Upper lobe of right lung (tissue), 1 donor: ENCODE measurements at places on chromosomes 6 and 20. TPM values are rescaled to one million over a fixed set of nuclear protein-coding genes. Genes with fewer than 3 reads are reported as not detected.

DNA sequence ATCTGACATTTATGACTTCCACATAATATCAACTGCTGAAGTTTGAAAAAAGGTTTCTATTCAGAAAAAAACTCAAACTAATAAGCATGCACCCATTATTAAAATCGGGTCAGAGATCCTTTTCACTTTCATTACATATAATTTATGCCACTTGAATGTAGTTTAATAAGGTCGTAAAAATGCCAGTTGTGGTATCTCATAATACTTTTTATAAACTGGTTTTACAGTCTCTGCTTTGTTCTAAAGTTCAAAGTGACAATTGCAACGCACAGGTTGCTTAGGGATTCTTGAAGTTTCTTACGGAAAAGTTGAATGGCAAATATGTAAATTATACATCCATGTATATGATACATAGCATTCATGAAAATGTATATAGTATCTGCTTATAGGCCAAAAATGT lies 229.4 kb upstream of the CEP162 start:
- H3K36me3 ChIP-seq = no peaks in the 10 kb centered on the region
- H3K4me1 ChIP-seq = no peaks in the 10 kb centered on the region
- no peak overlapping the region for H3K4me3 ChIP-seq
- H3K27ac ChIP-seq = no peak overlapping the region

The GPR6 gene
- total RNA-seq = not detected

DNA sequence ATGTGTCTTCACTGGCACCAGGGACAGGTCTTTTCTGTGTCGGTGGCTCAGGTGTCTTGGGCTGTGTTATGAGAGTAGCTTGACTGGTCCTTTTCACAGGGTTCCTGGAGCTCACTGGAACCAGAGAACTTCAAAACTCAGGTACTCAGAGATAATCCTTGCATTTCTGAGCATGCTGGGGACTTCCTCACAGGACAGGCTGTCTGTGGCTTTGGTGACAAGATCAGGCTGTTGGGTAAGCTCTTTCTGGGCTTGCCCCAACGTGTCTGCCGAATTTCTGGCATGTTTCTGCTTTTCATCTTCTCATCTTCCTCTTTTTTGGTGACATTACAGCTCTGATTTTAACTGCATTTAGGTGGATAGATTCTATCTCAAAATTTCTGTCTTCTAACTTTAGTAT lies 270.0 kb downstream of the CDH26 start:
- no peaks in the 10 kb centered on the region for H3K27me3 ChIP-seq
- H3K36me3 ChIP-seq = no peaks in the 10 kb centered on the region
- no peak overlapping the region for H3K27ac ChIP-seq
- H3K4me1 ChIP-seq = no peaks in the 10 kb centered on the region

- H3K27me3 ChIP-seq = no peaks in the 10 kb centered on the region
- no peak for DNase-seq
- no peak overlapping the region for H3K27ac ChIP-seq
Measured at GRCh38 chr6:145087034-145087433, 648.3 kb downstream of the EPM2A start.

DNA sequence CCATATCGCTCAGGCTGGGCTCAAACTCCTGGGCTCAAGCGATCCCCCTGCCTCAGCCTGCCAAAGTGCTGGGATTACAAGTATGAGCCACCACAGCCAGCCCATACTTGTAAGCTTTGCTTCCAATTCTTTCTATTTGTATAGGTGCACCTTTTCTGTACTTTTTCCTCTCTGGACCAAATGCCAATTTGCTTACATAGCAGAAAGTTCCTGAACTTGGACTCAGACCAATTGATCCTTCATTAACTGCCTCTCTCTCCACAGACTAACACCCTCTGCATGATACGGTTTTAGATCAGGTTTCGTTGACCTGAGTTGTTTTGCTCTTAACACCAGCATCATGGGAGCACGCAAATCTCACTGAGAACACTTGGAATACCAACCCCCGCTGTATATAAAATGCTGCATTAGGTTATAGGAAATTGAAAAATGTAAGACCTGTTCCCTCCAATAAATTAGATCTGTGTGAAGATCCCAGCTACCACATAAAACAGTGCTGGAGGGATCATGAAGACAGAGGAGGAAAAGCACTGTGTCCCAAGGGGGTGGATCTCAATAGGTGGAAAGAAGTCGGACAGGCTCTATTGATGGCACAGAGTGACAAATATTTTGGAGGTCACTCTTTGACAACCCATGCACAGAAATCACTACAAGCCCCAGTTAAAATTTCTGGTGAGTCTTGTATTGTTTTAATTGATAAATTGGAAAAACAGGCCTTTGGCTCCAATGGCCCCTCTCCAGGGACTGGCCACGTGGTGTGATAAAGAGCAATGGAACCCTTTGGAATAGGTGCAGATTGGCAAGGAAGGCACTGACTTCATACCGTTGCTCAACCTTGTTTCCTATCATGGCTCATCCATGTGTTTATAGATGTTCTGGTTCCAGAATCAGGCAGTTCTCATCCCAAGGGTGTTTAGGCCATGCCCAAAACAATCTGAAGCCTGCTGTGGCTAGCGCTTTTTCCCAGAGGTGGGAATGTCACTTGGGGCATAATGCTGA lies 51.2 kb downstream of the ISM1 start:
- H3K36me3 ChIP-seq = no peaks in the 10 kb centered on the region
- DNase-seq = no peak

DNA sequence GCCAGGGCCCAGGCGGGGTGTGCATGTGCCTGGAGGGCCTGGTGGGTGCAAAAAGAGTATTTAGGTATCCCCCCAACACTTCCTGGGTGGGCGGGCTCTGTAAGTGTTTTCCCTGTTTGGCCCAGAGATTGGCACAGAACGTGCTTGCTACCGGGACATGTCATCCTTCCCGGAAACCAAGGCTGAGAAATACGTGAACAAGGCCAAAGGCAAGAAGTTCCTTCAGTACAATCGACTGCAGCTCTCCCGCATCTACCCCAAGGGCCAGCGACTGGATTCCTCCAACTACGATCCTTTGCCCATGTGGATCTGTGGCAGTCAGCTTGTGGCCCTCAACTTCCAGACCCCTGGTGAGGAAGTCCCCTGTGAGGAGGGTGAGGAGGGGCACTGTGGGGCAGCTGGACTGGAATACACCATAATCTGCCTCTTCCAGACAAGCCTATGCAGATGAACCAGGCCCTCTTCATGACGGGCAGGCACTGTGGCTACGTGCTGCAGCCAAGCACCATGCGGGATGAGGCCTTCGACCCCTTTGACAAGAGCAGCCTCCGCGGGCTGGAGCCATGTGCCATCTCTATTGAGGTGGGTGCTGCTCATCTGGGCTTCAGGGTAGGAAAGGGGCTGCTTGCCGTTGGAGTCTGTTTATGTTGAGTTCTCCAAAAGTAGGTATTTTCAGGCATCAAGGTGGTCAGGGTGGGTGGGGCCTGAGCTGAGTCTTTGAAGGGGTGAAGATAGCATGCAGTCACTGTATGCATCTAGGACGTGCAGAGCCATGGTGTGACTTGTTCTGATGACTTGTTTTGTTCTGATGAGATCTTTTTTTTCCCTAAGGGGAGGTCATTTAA lies 35.2 kb downstream of the PLCG1 start:
- H3K27me3 ChIP-seq = no peaks in the 10 kb centered on the region
- H3K4me3 ChIP-seq = no peak overlapping the region
- H3K36me3 ChIP-seq = peaks cover 84% of the 10 kb centered on the region
- DNase-seq = peak; percentile 68

GRCh38 chr6:7432391-7433120 lies 42.9 kb downstream of the RIOK1 start:
- H3K36me3 ChIP-seq = no peaks in the 10 kb centered on the region
- no peaks in the 10 kb centered on the region for H3K27me3 ChIP-seq
- no peak overlapping the region for H3K27ac ChIP-seq
- H3K4me1 ChIP-seq = no peaks in the 10 kb centered on the region

- no peaks in the 10 kb centered on the region for H3K27me3 ChIP-seq
- peak; percentile 65 for DNase-seq
- no peaks in the 10 kb centered on the region for H3K36me3 ChIP-seq
- H3K4me1 ChIP-seq = peaks cover 15% of the 10 kb centered on the region
- peak overlapping the region; percentile 77 for H3K4me3 ChIP-seq
Measured at GRCh38 chr20:3406481-3407039, 909 bp downstream of the DNAAF9 start.

DNA sequence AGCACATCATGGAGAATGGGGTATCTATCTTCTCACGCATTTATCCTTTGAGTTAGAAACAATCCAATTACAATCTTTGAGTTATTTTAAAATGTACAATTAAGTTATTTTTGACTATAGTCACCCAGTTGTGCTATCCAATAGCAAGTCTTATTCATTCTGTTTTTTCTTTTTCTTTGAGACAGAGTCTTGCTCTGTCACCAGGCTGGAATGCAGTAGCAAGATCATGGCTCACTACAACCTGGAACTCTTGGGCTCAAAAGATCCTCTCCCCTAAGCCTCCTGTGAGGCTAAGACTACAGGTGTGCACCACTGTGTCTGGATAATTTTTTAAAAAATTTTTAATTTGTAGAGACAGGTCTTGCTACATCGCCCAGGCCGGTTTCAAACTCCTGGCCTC lies 201.5 kb upstream of the ZNF217 start:
- H3K27me3 ChIP-seq = no peaks in the 10 kb centered on the region
- DNase-seq = no peak
- H3K4me1 ChIP-seq = no peaks in the 10 kb centered on the region
- H3K27ac ChIP-seq = no peak overlapping the region
- no peak overlapping the region for H3K4me3 ChIP-seq

DNA sequence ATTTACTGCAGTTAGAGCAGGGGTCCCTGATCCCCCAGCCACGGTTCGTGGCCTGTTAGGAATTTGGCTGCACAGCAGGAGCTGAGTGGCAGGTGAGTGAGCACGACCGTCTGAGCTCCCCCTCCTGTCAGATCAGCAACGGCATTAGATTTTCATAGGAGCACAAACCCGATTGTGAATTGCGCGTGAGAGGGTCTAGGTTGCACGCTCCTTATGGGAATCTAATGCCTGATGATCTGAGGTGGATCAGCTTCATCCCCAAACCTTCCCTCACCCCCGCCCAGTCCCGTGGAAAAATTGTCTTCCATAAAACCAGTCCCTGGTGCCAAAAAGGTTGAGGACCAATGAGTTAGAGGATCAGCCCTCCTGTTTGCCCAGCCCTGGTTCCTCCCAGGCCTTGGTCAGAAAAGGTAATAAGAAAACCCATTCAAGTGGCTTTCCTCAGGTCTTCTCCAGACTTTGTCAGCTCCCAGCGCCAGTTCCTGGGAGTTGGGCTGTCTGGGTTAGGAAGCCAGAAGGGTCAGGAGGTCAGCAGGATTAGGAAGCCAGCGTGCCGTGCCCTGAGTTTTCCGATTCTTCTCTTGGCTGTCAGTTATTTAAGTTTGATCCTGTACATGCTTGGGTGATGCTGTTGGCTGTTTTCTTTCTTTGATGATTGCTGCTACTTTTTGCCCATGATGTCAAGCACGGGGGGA lies 139.9 kb upstream of the PMEPA1 start:
- no peak overlapping the region for H3K27ac ChIP-seq
- no peaks in the 10 kb centered on the region for H3K4me1 ChIP-seq
- H3K27me3 ChIP-seq = no peaks in the 10 kb centered on the region
- no peak for DNase-seq
- H3K36me3 ChIP-seq = no peaks in the 10 kb centered on the region
- no peak overlapping the region for H3K4me3 ChIP-seq

DNA sequence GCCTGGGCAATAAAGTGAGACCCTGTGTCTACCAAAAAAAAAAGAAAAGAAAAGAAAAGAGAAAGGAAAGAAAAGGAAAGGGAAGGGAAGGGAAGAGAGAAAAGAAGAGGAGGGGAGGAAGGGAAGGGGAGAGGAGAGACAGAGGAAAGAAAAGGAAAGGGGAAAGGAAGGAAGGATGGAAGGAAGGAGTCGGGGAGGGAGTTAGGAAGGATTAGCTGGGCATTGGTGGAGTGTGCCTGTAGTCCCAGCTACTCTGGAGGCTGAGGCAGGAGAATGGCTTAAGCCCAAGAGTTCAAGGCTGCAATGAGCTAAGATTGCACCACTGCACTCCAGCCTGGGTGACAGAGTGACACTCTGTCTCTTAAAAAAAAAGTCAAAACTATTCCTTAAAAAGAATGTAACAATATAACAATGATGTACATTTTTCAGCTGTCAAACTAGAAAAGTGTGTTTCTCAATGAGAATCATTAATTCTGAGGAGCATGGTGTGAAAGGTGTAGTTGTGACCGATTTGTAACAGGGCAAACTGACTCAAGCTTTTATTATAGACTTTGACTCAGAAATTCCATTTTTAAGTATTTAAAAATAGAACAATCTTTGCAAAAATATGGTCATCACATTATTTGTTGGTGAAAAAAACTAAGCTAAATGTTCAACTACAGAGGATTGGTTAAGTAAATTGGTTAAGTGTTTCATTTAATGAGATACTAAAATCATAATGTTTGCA lies 14.7 kb downstream of the SNRPB start:
- peaks cover 14% of the 10 kb centered on the region for H3K36me3 ChIP-seq
- DNase-seq = no peak
- H3K27ac ChIP-seq = no peak overlapping the region
- H3K27me3 ChIP-seq = no peaks in the 10 kb centered on the region
- H3K4me1 ChIP-seq = no peaks in the 10 kb centered on the region

The ADGRG6 gene
- total RNA-seq = 47.6 TPM

DNA sequence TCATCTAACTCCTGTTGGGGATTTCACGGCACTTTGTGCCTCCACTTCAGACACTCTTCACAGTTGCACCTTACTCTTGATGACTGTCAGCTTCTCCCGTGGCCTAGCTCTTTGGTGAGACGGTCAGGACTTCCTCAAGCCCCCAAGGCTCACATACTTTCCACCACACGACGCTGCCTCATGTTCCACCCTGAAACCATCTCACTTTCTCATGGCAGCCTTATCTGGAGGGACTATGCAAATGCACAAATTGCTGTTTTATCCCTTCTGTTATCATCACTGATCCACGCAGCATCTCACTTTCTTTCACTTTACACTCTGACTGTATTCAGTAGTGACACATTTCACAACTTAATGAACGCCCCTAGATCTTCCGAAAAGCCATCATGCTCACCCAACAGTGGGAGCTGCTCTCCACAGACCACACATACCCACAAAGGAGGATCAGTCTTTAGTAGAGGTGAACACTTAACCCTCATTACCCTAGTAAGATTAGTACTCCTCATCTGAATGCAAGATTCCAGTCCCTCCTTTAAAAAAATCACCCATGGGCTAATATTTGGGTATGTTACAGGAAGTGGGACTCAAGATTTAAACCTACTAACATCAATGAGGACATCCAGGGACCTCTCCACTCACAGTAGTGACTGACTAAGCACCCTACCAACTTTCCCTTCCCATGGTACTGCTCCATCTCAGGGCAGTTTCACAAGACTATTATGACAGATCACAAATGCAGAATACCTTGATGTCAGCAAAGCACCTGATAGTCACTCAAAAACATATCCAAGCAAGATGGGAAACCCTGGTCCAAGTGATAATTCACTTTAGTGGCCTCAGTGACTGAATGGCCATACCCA lies 35.4 kb downstream of the FYN start:
- H3K36me3 ChIP-seq = no peaks in the 10 kb centered on the region
- H3K4me1 ChIP-seq = peaks cover 24% of the 10 kb centered on the region

DNA sequence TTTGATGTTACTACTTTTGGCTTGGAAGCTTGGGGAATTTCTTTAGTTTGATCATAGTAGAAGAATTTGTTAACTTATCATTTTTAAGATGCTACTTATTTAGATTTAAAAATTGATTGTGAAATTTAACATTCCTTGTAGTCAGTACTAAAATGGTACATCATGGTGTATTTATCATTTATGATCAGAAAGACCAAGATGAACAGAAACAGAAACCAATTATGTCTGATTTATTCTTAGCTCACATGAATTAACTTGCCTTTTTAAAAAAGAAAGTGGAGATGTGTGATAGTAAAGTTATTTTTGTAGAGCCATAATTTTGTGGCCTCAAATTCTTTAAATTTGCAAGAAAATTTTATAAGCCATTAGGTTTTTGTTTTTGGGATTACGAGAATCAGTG lies 77.6 kb downstream of the LIN28B start:
- H3K4me1 ChIP-seq = no peaks in the 10 kb centered on the region
- no peak overlapping the region for H3K4me3 ChIP-seq
- H3K36me3 ChIP-seq = no peaks in the 10 kb centered on the region
- H3K27ac ChIP-seq = no peak overlapping the region
- no peak for DNase-seq
